Psoas muscle (tissue), 8 donors: ENCODE measurements at places on chromosomes 12 and 14. TPM values are rescaled to one million over a fixed set of nuclear protein-coding genes. Genes with fewer than 3 reads are reported as not detected.

ITGA7 gene
- polyA plus RNA-seq = 254 TPM

GRCh38 chr14:26887847-26888246 is 290.0 kb upstream of the NOVA1 start:
- DNase-seq = peak; percentile 44

FLVCR2 gene
- 9.8 TPM for polyA plus RNA-seq

DNA sequence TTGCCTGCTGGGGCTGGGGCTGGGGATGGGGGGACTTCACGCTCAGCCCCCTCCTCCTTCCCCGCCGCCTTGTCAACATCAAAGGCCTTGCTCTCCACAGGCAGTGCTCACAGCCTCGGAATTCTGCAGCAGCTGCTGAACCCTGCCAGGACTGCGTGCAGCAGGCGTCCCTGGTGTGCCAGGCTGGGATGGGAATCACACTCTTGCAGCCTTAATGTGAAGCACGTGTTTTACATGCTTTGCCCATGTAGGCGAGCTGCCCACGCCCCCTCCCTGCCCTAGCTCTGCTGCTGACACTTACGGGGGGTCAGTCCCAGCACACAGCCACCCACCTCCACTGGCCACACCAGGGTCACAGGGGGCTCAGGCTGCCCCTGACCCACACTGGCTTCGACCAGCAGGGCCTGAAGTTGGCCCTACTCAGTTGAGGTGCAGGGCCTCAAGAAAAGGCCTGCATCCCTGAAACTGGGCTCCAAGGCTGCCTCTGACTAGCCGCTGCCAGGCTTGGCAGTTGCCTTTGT is 276.2 kb upstream of the RTL1 start:
- DNase-seq = no peak

MRPL52 gene
- polyA plus RNA-seq = 102 TPM

NABP2 gene
- 27.1 TPM for polyA plus RNA-seq

DNA sequence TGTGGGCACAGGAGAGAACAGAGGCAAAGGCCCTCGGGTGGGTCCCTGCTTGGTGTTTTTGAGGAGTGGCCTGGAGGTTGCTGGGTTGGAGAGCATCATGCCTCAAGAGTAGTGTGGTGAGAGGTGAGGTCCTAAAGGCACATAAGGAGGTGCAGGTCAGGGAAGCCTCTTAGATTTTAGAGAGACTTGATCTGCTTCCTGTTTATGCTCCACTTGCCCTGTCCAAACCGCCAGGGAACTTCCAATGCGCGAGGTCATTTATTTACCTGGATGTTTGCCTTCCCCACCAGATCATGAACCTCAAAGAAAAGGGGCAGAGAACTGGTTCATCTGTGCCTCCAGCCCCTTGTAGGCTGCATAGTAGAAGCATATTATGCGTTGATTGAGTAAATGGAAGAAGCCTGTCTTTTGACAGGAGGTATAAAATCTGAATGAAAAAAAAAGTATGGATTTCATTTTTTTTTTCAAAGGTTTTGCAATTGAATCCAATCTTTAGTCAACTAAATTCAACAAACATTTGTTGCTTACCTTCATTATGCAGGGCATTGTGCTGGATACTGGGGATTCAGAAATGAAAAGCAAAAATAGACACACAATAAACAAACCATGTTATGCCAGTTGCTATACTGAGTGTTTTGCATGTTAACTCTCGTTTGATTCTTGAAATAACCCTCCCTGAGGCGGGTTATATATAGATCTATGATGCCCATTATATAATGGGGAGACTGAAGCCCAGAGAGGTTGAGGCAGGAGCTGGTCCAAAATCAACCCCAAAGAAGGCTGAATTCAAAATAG is 485.2 kb downstream of the VRK1 start:
- DNase-seq = no peak

MIP gene
- polyA plus RNA-seq = 0.05 TPM

DNA sequence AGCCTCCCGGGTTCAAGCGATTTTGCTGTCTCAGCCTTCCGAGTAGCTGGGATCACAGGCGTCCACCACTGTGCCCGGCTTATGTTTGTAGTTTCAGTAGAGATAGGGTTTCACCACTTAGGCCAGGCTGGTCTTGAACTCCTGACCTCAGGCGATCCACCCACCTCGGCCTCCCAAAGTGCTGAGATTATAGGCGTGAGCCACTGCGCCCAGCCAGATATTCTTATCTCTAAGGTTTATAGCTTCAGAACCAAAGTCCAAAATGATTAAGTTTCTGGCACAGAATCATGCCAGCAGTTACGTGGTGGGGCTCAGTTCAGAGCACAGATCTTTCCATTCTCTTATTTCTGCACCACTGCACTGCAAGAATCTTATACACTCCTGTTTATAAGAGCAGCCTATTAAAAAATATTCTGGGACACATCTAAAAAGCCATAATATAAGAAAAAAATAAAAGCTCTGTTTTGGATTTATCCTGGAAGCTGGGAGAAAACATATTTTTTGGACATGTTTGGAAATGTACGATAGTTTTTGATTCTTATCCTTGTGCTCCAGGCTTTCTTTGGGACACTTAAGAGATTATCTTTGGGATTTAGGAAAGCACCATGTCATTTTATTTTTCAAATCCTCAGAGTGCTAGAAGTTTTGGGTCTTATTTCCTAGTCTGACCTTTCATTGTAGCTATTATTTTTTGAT is 129.6 kb downstream of the LMNTD1 start:
- no peak for DNase-seq
